ENCODE measurements at places on chromosomes 7 and 10. TPM values are rescaled to one million over a fixed set of nuclear protein-coding genes. Genes with fewer than 3 reads are reported as not detected.

Gene UNC5B
- not detected for total RNA-seq

Gene NPFFR1
- total RNA-seq, result not detected

Gene USP54
- total RNA-seq, result 20.2 TPM

Gene HTR7
- total RNA-seq, result not detected

Gene PON3
- total RNA-seq, result 14.1 TPM

Gene BICC1
- 0.18 TPM for total RNA-seq

Gene UCN3
- total RNA-seq, result not detected

Gene NUTM2D
- total RNA-seq, result 3.0 TPM

Gene RELN
- 215 TPM for total RNA-seq

Gene MMD2
- total RNA-seq, result not detected
